A549 treated with RU486 at 1 μM for 4 hours (cell line): ENCODE measurements at places on chromosomes 2 and 18. TPM values are rescaled to one million over a fixed set of nuclear protein-coding genes. Genes with fewer than 3 reads are reported as not detected.

PXDN gene
- 7.3 to 13.0 TPM (median 11.4 TPM) in 5 replicates for total RNA-seq

CRACDL gene
- total RNA-seq = 0.32 to 1.4 TPM (median 0.52 TPM) in 5 replicates

CTAGE1 gene
- total RNA-seq = not detected in 5 replicates

MC4R gene
- not detected in 5 replicates for total RNA-seq

ASB3 gene
- total RNA-seq = 9.1 to 14.2 TPM (median 12.6 TPM) in 5 replicates

PDE6D gene
- total RNA-seq = 18.1 to 23.6 TPM (median 22.0 TPM) in 5 replicates

VSNL1 gene
- not detected in 5 replicates for total RNA-seq

LYPD1 gene
- total RNA-seq = 12.7 to 20.4 TPM (median 15.6 TPM) in 5 replicates

SNORC gene
- 5.3 to 15.8 TPM (median 9.8 TPM) in 5 replicates for total RNA-seq

LYPD6 gene
- 0.03 to 0.07 TPM (median 0.06 TPM) in 4 of 5 replicates, not detected in the other for total RNA-seq

KCNF1 gene
- total RNA-seq = 24.5 to 43.7 TPM (median 39.9 TPM) in 5 replicates

TCF23 gene
- total RNA-seq = not detected in 5 replicates

HOXD13 gene
- 0.15 to 0.29 TPM (median 0.16 TPM) in 5 replicates for total RNA-seq

OTOS gene
- not detected in 5 replicates for total RNA-seq
